ENCODE measurements at places on chromosomes 12 and 14.

DNA sequence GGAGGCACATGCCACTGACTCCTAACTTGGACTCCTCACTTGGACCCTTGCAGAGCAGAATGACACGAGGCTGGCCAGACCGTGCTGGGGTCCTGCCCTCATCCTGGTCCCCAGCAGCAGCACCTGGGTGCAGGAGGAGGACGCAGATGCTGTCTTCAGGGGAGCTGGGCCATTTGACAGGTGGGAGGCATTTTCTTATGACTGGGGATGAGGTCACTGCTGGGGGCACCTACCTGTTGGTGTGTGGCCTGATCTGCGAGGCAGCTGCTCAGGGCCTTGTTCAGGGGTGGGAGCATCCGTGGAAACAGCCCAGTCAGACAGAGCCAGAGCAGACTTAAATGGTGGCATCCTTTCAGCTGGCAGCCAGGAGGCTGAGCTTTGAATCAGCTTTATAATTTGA lies 57.3 kb downstream of the CACNA1C start:
- no peak for DNase-seq

- DNase-seq, result no peak
These were observed 15.9 kb downstream of the HHIPL1 start for GRCh38 chr14:99660794-99661193.

GRCh38 chr12:121872546-121873215 lies 14.0 kb upstream of the HPD start:
- DNase-seq, result no peak

DNA sequence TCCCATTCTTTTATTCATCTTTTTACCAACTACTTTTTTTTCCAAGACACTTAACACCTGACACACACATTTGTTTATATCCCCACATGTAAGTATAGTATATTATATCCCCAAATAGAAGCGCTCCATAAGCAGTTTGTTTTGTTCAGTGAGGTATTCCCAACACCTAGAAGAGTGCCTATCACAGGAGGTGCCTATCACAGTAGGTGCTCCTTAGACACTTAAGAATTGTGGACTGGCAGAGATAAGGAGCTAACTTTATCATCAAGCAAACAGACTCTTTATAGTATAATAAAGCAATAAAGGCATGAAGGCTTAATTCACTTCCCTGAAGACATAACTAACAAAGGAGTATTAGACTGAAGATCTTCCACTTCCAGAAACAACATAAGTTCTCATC lies 29.1 kb downstream of the OSBPL8 start:
- DNase-seq, result no peak

GRCh38 chr12:2501464-2502191 lies 293.1 kb upstream of the FKBP4 start:
- DNase-seq, result no peak
